Umbilical cord (tissue), 2 donors: ENCODE measurements at places on chromosomes 16 and 17. TPM values are rescaled to one million over a fixed set of nuclear protein-coding genes. Genes with fewer than 3 reads are reported as not detected.

The HS3ST2 gene
- total RNA-seq: 0.48 TPM

The POLG2 gene
- total RNA-seq: 9.6 TPM

The YWHAE gene
- 182 TPM for total RNA-seq

The NGFR gene
- 1.9 TPM for total RNA-seq

The JUP gene
- total RNA-seq: 58.3 TPM

The PRKCB gene
- total RNA-seq: 17.8 TPM

The UBB gene
- total RNA-seq: 1,366 TPM

The AURKB gene
- total RNA-seq: 6.7 TPM

The TNFAIP1 gene
- 36.8 TPM for total RNA-seq

The KRT9 gene
- total RNA-seq: not detected

The KRT28 gene
- 3.6 TPM for total RNA-seq

The SP6 gene
- total RNA-seq: 2.2 TPM
